ENCODE measurements at places on chromosomes 11 and 22.

- no peak for DNase-seq
Measured at GRCh38 chr11:93468290-93468689, 74.9 kb downstream of the SMCO4 start.

DNA sequence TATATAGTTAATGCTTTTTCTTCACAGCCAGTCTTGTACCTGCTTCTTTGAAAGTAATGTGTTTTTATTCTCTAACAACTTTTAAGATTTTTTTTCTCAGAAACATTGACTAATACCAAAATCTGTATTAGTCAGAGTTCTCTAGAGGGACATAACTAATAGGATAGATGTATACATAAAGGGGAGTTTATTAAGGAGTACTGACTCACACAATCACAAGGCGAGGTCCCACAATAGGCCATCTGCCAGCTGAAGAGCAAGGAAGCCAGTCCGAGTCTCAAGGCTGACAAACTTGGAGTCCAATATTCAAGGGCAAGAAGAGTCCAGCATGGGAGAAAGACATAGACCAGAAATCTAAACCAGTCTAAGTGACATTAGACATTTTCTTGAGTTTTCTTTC, 140.0 kb downstream of the RAB38 start:
- no peak for DNase-seq

DNA sequence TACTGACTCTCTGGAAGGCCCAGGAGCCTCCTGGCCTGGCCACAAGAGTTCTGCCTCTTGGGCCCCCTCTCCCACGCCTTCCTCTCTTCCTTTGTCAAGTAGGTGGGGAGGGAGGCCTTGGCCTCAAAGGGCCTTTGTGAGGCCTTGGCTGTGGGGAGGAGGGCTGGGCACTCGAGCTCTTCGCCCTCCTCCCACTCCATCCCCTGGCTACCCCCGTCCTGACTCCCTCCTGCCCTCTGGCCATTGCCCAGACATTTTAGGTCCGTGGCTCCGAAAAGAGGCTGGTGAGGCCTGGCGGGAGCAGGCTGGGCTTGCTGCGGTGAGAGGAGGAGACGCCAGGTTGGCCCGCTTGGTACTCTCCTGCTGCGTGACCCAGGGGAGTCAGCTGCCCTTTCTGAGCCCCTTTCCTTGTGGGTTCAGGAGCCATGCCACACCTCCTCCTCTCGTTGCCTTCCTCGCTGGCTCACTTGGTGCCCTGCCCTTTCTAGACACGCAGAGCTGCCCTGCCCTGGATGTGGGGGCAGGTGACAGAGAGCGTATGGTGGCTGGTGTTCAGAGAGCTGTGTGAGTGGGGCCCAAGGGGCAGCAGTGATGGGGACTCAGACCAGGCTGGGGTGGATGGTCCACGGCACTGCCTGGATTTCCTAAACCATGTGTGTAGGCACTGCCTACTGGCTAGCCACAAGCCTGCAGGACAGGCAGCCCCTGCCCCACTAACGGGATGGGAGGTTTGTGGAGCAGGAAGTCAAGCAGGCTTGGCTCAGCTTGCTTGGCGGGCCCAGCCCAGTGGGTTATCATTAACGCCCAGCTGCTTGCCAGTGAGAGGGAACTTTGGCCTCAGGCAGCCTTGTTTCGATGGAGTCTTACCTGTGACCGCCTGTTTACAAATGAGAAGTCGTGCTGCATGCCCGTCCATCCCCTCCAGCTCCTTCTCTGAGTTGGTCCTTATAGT, 15.8 kb upstream of the OMP start:
- DNase-seq: no peak

DNA sequence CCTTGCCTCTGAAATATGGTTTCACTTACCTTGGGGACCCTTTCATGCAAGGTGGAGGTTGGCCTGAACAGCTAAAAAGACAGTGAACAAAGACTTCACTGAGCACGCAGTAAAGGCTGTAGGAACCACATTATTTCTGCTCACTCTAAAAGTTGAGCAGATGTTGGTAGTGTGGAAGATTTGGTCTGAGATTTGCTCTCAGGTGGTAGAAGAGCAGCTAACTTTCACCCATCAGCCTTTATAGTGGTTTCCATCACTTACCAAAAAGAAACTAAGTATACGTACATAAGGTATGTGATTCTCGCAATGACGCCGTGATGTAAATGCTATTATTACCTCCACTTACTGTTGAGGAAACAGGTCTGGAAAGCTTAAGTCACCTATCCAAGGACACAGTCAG, 47.3 kb downstream of the PRR5L start:
- DNase-seq: no peak

- DNase-seq: no peak
Measured at GRCh38 chr22:44340271-44341239, 27.8 kb upstream of the SHISAL1 start.

DNA sequence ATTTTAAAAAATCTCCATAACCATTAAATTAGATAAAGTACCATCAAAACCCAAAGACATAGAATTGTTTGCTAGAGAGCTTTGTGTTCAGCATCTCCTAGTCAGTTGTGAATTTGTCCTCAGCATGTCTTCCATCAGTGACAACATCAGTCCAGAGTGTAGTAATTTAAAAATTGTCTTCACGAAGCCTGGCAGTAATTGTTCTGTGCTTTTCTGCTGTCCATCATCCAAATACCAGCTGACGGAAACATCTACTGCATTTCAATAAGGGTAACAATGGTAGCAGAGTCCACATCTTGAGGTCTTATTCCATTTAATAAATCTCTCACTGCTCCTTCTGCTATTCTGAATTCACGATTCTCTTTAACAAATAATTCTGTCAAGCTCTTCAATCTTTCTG, 121.5 kb downstream of the ATXN10 start:
- DNase-seq: no peak

- no peak for DNase-seq
Measured at GRCh38 chr22:33652615-33653014, 267.7 kb downstream of the LARGE1 start.

- DNase-seq: no peak
Measured at GRCh38 chr22:39955675-39956074, 4.5 kb upstream of the TMA7B start.

GRCh38 chr11:72781313-72782080, 12.3 kb downstream of the STARD10 start:
- DNase-seq: peak; percentile 29

GRCh38 chr11:45879803-45880686, 5.4 kb upstream of the MAPK8IP1 start:
- DNase-seq: no peak

GRCh38 chr22:30455075-30455840, 16.6 kb downstream of the SEC14L3 start:
- DNase-seq: no peak

DNA sequence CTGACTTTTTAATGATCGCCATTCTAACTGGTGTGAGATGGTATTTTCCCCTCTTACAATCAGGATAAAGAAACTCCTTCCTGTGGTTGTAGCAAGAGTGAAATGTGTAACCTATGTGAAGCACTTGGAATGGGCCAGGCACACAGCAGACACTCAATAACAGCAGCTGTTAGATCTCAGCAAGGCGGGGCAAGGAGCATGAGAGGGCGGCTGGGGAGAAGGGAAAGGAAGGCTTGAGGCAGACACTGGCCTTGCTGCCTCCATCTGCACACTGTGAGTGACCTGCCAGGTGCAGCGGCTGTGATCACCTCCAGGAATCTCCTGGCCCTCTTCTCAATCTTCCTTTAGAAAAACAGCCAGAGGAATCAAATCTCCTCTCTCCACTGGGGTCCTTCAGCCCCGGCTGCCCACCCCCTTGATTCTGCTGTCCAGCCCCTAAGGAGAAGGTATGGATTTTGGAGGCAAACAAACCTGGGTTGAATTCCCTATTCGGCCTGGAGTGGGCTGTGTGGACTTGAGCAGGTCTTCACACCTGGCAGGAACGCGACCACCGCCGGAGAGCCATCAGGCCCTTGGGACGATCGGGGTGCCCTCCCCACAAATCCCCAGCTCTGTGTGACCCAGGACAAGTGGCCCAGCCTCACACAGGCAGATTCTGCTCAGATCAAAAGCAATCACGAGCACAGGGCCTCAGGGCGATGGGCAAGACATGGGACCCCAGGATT, 49.0 kb downstream of the RPUSD4 start:
- no peak for DNase-seq

DNA sequence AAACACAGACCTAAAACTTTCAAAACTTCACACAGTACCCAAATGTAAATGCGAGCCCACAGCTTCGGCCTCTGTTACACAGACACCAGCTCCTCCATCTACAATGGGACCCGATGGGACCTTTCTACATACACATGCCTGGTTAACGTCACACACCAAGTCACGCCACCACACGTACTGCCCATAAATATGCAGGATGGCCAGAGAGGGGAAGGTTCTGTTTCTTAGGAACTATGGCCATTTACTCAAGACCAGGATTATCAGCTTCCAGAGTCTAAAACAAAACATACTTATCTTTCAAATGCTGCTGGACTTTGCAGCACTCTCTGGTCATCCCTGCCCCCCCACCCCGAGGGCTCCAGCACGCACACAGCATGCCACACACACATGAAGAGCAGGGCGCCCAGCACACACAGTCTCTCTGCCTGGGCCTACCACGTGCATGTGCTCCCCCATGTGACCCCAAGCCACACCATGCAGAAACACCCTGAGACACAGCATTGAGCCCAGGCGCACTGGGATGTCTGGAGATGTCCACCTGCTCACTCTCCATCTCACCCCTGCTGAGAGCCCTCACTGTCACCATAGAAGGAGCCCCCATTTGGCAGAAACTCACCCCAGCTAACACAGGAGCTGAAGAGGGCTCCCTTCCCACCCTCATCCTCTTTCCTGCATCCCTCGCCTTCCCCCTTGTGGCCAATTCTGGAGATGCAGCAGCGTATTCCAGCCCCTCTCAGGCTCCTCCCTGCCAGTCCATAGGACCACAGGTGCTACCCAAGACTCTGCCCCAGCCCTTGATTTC, 61.8 kb downstream of the SLC22A12 start:
- DNase-seq: peak; percentile 74

DNA sequence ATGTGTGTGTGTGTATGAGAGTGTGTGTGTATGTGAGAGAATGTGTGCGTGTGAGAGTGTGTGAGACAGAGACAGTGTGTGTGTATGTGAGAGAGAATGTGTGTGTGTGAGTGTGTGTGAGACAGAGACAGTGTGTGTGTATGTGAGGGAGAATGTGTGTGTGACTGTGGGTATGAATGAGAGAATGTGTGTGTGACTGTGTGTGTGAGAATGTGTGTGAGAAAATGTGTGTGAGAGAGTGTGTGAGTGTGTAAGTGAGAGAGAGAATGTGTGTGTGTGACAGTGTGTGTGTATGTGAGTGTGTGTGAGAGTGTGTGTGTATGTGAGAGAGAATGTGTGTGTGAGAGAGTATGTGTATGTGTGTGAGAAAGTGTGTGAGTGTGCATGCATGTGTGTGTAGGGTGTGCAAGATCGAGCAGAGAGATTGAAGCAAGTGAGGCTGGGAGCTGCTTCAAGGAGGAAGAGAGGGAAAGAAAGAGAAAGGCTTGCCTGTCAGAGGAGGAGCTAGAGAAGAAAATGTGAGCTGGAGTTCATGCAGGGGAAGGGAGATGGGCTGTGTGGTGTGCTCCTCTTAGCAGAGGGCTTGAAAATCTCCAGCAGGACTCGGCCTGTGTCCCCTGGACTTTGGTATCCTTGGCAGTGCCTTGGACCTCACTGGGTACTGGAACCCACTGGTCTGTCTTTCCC, 27.7 kb upstream of the TP53I11 start:
- no peak for DNase-seq

- no peak for DNase-seq
Measured at GRCh38 chr11:69642549-69642912, 1.6 kb downstream of the CCND1 start.

DNA sequence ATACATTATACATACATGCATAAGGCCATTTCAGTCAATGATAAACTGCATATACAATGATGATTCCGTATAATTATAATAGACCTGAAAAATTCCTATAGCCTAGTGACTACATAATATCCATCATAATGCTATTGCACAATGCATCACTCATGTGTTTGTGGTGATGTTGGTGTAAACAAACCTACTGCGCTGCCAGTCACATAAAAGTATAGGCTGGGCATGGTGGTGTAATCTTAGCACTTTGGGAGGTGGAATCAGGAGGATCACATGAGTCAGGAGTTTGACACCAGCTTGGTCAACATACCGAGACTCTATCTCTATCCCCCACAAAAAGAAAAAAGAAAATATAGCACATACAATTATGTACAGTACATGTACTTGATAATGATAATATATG, 163.7 kb upstream of the DDI1 start:
- DNase-seq: no peak

GRCh38 chr11:126083829-126084607, 21.4 kb upstream of the CDON start:
- no peak for DNase-seq

DNA sequence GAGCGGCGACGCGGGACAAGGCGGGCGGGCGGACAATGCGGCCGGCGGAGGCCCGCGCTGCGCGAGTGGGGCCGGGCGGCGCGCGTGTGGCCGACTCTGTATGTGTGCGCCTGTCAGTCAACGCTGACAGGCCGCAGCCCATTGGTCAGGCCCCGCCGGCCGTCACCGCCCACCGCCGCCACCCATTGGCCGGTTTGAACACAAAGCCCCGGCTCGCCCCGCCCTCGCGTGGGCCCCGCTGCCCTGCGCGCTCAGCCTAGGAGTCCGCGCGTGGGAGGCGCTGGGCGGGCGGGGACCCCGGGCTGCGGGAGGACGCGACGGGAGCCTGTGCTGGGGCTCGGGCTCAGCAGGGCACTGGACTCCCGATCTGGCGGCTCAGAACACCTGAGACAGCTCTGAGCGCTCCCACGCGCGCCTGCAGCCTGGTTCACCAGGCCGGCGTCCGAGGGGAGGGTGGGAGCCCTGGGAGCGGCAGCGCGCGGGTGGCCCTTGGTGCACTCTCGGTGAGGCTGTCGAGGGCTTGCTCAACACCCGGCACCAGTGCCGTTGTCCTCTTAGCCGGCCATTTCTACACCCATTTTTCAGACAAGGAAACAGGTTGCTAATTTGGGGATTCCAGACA, at the start of gene SUN2:
TSS of gene SUN2 (minus strand) at position 88 of the 622 bp plus-strand sequence. CDS start 3,370 bp downstream, outside the sequence.
- peak; percentile 90 for DNase-seq

GRCh38 chr11:102990145-102990544, 34.6 kb upstream of the MMP13 start:
- DNase-seq: no peak

DNA sequence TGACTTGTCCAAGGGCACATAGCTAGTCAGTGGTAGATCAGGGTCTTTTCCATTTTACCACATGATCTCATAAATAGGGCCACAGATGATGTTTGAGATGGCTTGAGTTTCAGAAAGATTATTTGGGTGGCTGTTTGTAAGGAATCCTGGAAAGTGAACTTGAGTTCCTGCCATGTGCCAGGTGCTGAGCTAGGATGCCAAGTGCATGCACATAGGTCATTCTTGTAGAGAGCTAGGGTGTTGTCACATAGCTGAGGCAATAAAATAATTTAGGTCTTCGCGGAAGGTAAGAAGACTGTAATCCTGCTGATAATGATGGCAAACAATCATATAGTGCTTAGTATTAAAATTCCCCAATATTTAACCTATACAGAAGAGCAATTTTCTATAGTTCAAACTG, 1162.6 kb upstream of the TENM4 start:
- DNase-seq: no peak
